Osteoblast (primary cell): ENCODE measurements at places on chromosomes 3 and 15. TPM values are rescaled to one million over a fixed set of nuclear protein-coding genes. Genes with fewer than 3 reads are reported as not detected.

GRCh38 chr15:41597787-41598186, 38.8 kb downstream of the TYRO3 start:
- no peak for DNase-seq

GRCh38 chr3:52978109-52978754, 67.6 kb downstream of the SFMBT1 start:
- DNase-seq = no peak

DNA sequence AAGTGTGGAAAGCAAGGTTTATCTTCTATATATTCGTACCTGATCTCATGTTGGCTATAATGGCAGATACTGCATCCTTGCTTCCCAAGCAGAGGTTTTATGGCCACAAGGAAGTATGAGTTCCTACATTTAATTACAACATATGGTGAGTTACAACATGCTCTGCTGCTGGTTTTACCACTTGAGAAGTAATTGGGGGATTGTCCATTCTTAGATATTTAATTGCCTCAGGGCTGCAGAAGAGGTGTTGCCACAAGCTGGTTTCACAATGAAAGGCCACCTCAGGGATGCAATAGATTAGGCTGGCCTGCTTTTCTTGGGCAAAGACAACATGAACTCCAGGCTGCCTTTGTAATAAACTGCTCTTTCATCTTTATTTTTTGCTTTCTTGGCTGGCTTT, 48.6 kb downstream of the RAP2B start:
- DNase-seq = no peak

- no peak for DNase-seq
Measured at GRCh38 chr3:57012847-57013246, 47.6 kb upstream of the SPATA12 start.

- peak; percentile 97 for DNase-seq
Measured at GRCh38 chr15:96345560-96346399, 15.3 kb downstream of the NR2F2 start.

GRCh38 chr15:64146885-64147681, 4.4 kb upstream of the SNX22 start:
- DNase-seq = no peak

The EPHB1 gene
- total RNA-seq = 0.36 and 1.5 TPM in 2 replicates
